ENCODE measurements at places on chromosomes 2 and 18. TPM values are rescaled to one million over a fixed set of nuclear protein-coding genes. Genes with fewer than 3 reads are reported as not detected.

DNA sequence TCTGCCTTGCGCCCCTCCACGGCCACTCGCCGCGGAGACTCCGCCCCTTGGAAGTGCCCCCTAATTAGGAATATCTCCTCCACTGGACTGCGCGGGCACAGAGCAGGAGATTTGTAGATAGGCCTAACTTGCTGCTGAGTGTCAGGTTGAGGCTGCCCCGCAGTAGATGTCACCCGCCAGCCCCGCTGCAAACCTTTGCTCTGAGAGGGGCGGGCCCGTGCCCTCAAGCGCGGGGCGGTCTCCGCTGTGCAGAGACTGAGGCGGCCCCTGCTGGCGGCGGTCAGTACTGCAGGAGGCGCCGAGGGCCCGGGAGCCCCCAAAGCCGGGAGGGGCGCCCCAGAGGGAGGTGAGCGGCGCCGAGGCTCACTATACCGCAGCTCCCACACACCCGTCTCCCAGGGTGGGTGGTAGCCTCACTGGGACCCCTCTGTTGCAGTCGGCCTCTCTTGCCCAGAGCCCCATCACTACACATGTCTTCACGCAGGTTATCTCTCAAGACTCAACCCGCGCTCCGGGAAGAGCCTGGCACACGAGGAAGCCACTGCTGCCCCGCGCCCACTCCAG, 2.9 kb upstream of the NEURL3 start:
- DNase-seq: peak; percentile 86

- DNase-seq: no peak
These were observed 276.5 kb downstream of the NBAS start for GRCh38 chr2:15284614-15285013.

- DNase-seq: no peak
These were observed 100.3 kb upstream of the KCTD1 start for GRCh38 chr18:26648509-26649192.

GRCh38 chr2:229942671-229943070, 20.4 kb downstream of the FBXO36 start:
- no peak for DNase-seq

DNA sequence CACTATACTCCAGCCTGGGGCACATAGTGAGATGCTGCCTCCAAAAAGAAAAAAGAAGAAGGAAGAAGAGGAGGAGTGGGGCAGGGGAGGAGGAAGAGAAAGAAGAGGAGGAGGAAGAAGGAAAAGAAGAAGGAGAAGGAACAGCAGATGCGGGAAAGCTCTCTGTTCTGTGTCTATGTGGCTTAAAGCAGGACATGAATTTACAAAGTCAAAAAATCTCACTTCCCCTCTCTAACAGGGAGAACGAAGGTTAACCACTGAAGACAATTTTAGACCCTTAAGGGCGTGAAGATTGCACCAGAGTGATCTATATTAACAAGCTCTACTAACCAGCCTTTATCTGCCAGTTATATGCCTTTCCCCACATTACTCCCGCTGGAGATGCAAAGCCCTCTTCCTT, 258.9 kb downstream of the METTL4 start:
- DNase-seq: no peak

- DNase-seq: no peak
These were observed 184.9 kb upstream of the MAP2 start for GRCh38 chr2:209238765-209239584.

- no peak for DNase-seq
These were observed 593.3 kb upstream of the SYT4 start for GRCh38 chr18:43870626-43871025.

- peak; percentile 30 for DNase-seq
These were observed 56.3 kb downstream of the SRBD1 start for GRCh38 chr2:45554742-45555140.

DNA sequence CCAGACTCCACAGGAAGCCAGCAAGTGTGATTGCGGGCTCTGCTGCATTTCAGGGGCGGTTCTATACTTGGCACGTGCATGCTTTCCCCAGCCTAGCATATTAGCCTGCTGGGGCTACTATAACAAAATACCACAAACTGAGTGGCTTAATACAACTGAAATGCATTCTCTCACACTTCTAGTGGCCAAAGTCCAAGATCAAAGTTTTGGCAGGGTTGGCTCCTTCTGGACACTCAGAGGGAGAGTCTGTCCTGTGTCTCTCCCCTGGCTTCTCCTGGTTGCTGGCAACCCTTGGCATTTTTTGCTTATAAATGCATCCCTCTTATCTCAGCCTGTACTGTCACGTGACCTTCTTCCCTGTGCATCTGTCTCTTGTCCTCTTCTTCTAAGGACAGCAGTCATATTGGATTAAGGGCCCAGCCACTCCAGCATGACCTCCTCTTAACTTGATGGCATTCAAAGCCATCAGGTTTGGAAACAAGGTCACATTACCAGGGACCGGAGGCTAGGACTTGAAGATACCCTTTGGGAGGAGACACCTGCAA, 138.7 kb downstream of the RNF152 start:
- DNase-seq: no peak

DNA sequence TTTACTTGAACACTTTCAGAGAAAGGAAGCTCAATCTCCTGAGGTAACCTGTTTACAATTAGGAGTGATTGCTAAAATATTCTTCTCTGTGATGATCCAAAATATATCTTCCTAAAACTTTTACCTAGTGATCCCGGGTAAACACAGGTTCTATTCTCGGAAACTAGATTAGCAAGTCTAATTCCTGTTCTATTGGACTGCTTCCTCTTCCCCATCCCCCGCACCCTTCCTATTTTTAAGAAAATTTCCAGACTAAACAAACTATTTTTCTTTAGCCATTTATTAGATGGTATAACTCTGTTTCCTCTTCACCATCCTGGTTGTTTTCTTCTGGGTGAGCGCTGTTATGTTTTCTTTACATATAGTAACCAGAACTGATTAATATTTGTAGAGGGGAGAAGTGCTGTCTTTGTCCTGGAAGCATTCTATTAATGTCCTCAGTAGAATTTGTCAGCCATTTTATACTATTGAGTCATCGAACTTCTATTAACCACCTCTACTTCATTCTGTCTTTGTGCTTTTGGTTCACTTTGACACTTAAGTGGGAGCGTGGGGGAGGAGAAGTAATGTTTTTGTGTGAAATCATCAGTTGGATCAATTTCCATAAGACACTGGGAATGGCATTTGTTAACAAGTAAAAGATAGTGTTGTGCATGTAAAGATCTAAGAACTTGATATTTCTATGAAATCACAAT, 31.8 kb downstream of the CREB1 start:
- DNase-seq: peak; percentile 41

- DNase-seq: no peak
These were observed 40.2 kb downstream of the CFAP221 start for GRCh38 chr2:119584469-119584868.

DNA sequence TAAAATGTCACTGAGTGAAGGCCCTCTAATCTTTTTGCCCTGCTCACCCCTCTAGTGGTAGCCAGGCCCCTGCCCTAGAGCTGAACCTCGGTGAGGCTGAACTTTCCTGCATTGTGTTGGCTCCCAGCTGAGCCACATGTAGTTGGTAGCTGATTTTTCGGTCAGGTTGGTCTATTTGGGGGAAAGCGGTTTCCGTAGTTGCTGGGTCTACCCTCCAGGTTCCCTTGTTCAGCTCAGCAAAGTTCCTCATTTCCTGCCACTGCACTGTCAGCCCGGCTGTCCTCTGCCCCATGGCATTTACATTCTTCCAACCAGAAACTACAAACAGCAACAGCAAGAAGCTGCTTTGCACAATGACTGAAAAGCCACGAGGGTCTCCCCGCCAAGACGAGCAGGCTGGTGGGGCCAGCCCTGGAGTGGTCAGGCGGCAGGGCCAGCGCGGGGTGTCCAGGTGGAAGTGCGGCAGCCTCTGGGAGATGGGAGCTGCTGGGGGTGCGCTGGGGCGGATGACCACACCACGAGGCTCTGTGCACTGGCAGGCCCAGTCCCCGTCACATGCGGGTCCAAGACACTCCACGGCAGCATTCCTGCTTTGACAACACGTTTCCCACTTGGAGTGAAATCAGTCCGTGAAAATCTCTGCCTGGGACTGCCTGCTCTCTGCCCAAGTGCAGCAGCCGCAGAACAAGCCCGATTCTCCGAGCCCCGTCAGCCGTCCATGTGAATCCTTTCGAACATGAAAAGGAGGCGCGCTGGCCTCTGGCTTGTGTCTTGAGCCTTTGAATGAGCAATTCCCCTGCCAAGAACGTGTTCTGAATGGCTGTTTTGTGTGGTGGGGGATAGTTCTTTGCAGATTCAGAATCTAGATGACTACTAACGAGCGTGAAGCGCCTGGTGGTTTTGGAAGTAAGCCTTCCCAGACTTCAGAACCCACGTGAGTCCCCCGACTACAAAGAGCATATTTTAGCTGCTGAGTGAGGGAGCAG, 159.4 kb downstream of the ASB1 start:
- peak; percentile 16 for DNase-seq

- peak; percentile 18 for DNase-seq
These were observed 206.7 kb downstream of the HDAC4 start for GRCh38 chr2:239193925-239194677.

DNA sequence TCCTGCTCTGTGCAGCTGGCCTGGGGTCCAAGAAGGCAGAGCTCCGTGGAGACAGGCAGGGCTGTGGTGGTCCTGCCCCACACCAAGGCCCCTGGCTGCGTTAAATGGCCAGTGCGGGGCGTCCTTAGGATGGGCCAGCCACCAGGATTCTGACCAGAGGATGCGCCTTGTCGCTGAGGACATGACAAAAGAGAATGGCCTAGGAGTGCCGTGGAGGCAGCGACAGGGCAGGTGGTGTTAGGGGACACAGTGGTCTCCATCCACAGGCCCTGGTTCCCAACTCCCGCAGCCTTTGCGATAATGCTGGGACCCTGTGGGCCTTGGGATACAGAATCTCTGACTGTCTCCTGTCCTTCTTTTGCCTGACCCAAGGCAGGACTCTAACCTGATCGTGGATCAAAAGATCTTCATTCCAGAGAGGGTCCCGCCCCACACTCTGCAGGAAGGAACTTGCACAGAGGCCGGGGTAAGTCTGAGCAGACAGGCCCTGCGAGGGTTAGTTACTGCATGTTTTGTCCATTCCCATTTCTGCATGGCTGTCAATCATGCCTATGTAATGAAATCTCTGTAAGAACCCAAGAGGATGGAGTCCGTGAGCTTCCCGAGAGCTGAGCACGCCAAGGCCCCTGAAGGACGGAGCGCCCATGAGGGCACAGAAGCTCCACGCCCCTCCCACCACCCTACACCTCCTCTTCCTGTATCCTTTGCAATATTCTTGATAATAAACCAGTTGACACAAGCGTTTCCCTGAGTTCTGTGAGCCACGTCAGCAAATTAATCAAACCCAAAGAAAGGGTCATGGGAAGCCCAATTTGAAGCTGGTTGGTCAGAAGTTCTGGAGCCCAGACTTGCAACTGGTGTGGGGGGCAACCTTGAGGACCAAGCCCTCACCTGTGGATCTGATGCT, 251.5 kb upstream of the SALL3 start:
- no peak for DNase-seq

DNA sequence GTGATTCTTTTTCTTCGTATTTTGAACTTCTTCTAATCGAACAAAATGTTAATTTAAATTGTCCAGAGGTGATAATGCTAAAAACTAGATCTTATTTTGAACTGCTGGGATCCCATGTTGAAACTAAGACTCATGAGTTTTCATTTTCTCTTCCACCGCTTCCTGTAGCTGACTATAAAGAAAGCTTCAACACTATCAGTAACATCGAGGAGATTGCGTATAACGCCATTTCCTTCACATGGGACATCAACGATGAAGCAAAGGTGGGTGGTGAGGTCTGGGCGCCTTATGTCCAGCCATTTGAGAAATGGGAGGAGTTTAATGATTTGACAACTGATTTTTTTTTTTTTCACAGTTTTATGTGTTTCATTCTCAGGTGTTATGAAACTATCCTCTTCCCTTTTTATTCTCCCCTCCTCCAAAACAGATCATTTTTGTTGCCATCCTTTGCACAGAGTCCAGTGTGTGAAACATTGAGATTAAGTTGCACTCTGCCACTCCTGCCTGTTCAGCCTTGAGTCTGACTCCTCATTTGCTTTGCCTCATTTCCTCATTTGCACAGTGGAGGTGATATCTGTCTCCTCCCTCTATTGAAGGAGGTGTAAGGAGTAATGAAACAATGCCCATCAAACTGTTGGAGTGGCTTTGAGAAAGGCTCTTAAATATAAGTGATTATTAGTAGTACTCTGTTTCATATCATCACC, 13.8 kb downstream of the GRHL1 start:
- no peak for DNase-seq

GRCh38 chr2:16348821-16349515, 316.7 kb downstream of the CYRIA start:
- no peak for DNase-seq

GRCh38 chr2:227402959-227403358, 15.2 kb upstream of the SCYGR1 start:
- DNase-seq: no peak

DNA sequence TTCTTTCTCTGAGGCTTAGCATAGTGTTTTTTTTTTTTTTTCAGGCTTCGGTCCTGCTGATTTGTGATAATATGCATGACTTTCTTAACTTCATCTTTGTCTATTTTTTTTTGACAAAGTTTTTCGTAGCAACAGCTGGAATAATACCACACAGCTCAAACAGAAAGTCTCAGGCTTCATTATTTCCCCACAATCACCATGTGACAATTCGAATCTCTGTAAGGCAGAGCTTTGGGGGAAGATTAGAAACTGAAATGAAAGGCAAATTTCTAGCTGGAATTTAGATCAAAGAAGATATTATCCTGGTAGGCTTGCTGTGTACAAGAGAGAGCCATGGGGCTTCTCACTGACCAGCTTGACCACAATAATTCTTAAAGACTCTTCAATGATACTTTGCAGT, 12.2 kb upstream of the CD28 start:
- DNase-seq: no peak

- no peak for DNase-seq
These were observed 84.9 kb downstream of the MRO start for GRCh38 chr18:50734886-50735285.

- DNase-seq: peak; percentile 6
These were observed 805 bp upstream of the TNFRSF11A start for GRCh38 chr18:62324181-62324828.

DNA sequence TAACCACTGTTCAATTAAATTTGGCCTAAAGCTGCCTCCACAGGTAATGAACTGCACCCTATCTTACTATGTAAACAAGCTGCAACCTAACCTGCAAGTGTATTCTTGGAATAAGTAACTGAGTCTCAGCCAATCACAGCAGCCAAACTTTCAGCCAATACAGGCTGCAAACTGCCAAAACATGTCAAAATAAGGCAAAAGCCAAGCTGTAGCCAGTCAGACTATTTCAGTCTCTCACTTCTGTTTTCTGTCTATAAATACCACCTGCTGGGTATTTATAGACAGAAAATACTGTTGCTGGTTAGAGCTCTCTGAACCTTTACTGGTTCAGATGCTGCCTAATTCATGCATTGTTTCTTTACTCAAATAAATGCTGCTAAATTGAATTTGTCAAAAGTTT, 14.3 kb downstream of the C2orf76 start:
- no peak for DNase-seq

HOXD12 gene
- not detected for total RNA-seq

C1QL2 gene
- not detected for total RNA-seq

EIPR1 gene
- 50.2 TPM for total RNA-seq

ITGA6 gene
- 47.7 TPM for total RNA-seq

TTC31 gene
- total RNA-seq: 17.7 TPM

CNDP1 gene
- not detected for total RNA-seq

IL36G gene
- total RNA-seq: not detected

NETO1 gene
- not detected for total RNA-seq
